ENCODE measurements at places on chromosomes 4 and X.

DNA sequence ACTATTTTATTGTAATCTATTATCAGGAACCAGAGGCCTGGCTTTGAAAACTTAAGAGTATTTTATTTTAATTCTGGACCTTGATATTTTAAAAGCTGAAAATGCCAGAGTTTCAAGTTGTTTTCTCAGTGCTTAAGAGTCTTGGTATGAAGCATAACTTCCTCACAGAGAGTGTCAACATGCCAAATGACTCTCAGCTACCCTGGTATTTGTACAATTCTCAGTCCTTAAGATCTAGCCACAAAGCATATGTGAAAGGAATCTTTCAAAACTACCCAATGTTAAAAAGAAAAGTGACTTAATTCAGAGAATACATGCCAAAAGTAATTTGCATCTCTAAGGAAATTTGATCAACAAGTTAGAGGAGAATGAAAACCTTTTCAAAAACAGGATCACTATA lies 171.9 kb downstream of the DKK2 start:
- DNase-seq, result no peak

GRCh38 chr4:152960082-152960481 lies 24.0 kb downstream of the FHDC1 start:
- DNase-seq, result no peak

DNA sequence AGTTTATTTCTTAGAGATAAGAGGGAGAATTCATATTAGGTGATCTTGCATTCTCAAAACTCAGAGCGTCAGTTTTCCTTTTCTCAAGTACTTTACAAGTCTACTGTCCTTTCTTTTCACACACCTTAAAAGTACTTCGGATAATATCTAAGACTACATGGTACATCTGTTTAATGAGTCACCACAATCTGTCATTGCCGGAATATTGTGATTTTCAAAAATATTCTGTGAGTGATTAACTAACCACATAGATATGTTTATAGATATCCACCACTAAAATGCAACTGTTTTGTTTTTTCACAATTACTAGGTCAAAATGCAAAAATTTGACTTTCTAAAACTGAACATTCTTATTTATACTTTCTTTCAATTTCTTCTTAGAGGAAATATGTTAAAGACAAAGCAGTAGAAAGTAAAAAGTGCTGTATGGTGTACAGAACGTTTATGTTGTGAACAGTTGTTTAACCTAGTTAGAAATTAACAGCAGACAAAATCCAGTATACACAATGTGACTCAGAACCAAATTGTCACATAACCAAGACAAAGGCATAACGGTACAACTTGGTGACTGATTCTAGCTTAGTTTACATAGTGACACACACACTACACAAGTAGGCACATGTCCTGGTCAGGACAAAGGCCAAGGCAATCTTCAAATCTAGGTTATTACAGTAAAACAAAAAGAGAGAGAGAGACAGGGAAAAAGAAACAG lies 482.9 kb downstream of the NAF1 start:
- no peak for DNase-seq

GRCh38 chr4:27149541-27150212 lies 289.0 kb downstream of the STIM2 start:
- no peak for DNase-seq

DNA sequence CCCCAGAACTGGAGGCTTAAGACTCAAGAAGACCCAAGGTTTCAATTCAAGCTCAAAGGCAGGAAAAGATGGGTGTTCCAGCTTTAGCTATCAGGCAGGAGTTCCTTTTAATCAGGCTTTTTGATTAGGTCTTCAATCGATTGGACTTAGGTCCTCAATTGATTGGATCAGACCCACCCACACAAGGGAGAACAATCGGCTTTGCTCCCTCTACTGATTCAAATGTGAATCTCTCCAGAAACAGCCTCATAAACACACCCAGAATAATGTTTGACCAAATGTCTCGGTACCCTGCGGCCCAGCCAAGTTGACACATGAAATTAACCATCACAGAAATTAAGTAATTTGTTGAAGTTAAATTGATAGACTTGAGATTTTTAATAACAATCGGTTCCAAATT lies 917.1 kb upstream of the FTHL17 start:
- no peak for DNase-seq

DNA sequence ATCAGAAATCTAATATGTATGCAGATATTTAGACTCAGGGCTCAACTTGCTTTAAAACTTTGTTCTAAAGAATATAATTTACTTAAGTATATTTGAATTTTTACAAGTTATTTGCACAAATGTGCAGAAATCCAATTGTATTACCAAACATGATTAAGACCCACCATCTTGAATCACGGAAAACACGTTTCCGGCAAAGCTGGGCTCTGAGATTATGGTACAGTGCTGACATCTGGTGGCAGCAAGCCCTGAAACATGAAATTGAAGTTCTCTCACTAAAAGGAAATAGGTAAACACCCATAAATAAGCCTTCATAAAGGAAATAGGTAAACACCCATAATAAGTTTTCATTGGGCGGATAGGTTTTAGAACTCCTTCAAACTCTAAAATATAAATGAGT lies 98.3 kb upstream of the MAOA start:
- DNase-seq, result peak; percentile 38

GRCh38 chr4:1216869-1217294 lies 32.0 kb downstream of the CTBP1 start:
- DNase-seq, result peak; percentile 29

- no peak for DNase-seq
These were observed 168.3 kb upstream of the PUDP start for GRCh38 chrX:7316280-7316679.

- DNase-seq, result no peak
These were observed 41.0 kb downstream of the AMELX start for GRCh38 chrX:11334165-11334564.

DNA sequence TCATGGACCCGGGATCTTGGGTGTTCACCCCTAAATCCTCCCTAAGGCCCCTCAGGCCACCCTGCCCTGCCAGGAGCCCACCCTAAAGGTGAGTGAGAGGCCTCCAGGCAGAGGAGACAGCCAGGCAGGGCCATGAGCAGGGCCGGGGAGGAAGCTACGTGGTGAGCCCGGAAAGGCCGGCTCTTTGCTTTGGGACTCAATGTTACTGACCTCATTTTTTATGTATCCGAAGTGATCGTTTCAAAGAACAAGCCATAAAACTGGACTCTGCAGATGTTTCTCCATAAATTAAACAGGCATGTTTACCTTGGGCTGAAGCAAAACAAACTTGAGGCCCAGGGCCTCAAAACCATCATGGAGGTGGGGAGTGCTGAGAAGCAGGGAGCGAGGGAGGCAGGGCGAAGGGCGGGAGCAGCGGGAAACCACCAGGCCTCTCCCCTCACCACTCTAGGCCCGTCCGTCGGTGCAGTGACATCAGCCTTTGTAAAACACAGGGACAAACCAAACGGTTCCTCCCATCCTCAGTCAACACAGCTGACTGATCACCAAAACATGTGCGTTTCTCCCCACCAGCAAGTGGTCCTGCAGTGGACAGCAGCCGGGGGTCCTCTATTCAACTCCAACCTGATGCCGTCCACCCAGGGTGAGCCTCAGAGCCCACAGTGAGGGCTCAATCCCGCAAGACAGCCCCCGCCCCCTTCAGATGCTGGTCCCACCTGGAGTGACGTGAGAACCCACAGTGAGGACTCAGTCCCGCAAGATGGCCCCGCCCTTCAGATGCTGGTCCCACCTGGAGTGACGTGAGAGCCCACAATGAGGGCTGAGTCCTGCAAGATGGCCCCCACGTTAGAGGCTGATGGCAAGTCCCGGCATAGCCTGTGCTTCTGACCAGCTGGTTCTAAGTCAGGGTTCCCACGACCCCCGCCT lies 102.9 kb upstream of the LRPAP1 start:
- no peak for DNase-seq

DNA sequence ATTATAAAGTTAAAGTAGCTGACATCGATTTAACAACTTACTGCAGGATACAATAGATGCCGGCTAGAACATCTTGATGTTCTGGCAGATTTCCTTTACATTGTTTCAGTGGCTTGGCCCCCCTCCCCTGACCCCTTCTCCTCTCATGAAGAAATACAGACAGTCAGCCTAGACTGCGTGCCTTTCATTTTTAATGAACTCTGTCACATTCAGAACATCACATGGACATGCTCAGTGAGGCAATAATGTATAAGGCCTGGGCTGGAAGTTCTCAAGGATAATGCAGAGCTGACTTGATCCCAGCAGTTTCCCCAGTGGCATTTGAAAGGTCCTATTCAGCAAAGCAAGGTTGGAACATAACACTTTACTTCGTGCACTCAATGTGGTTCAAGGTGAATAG lies 239.2 kb downstream of the ANK2 start:
- no peak for DNase-seq

GRCh38 chr4:76950052-76950955 lies 752 bp downstream of the SEPTIN11 start:
- DNase-seq, result peak; percentile 31

DNA sequence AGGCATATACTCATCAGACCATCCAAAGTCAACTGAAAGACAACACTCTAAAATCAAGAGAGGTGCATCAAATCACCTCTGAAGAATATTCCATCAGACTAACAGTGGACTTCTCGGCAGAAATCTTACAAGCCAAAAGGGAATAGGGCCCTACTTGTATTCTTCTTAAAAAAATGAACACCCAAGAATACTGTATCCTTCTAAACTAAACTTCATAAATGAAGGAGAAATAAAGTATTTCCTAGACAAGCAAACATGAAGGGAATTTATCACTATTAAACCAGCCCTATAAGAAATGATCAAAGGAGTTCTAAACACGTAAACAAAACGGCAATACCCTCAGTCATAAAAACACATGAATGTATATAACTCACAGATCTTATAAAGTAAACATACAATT lies 141.2 kb downstream of the CXXC4 start:
- no peak for DNase-seq

DNA sequence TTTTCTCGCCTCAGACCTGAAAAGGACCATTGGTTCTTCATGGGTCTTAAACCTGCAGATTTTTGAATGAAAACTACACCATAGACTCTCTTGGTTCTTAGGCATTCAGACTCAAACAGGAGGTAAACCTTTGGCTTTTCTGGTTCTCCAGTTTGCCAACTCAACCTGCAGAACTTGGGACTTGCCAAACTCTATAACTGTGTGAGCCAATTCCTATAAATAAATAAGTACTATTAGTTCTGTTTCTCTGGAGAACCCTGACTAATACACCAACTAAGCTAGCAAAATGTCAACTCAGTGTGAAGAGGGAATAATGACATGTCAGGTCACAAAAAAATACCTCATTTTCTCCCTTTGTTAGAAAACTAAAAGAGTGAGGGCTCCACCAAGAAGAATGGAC lies 374.6 kb downstream of the RAB28 start:
- DNase-seq, result no peak

DNA sequence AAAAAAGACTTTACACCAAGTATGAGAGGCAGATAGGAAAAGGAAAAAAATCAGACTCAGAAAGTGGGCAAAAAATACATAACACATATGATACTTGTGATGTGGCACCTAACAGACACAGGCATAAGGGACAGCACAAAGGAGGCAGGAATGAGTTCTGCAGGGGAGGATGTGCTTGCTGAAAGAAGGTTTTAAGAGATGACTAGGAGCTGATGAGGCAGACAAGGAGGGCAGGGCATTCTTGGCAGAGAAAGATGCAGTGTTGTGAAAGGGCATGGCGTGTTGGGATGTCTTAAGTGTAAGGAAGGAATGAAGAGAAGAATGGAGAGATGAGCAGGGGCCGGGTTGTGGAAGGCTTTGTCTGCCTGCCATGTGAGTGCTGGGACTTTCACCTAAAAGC lies 49.7 kb upstream of the TMEM154 start:
- DNase-seq, result no peak

DNA sequence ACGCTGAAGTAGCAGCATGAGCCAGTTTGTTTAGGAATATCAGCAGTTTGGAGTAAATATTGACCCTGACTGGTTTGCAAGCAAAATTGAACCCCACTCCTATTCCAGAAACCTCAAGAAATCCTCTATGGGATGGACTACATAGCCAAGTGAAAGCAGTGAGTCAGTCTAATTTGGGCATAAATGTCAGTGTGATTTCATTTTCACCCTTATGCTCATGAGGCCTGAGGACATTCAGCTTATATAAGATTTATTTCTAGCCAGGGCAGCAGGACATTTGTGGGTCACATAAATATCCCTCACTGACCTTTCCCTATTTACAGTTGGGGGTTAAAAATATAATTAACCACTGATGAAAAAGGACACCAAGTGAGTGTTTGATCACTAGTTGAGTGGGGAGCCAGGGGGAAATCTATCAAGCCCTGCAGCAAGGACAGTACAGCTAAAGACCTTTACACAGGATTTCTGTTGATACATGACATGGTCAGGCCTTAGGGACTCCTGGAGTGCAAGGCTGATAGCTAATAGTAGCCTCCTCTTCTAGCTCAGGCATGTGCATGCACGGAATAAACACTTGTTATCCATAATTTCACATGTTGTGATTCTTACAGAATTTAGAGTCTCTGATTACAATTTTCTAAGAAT lies 996.9 kb upstream of the GRIA3 start:
- DNase-seq, result no peak

DNA sequence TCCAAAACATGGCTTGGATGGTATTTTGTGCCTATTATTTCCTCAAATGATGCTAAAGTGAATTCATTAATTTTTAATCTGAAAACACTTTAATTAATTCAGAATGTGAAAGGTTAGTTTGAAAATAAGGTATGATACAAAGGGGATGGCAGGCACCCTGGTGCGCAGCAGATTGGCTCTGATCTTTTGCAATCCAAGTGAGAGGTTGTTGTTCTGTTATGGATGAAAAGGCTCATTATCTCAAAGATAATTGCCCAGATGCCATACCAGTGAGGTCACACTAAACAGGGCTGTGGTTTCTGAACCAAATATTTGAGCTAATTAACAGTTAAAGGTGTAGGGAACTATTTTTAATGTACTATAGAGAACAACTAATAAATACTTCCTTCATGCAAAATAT lies 504.9 kb downstream of the RAPGEF2 start:
- DNase-seq, result no peak

GRCh38 chrX:31233941-31234496 lies 162.2 kb upstream of the FTHL17 start:
- no peak for DNase-seq

- no peak for DNase-seq
These were observed 31.5 kb downstream of the ACTRT1 start for GRCh38 chrX:128020701-128021100.

DNA sequence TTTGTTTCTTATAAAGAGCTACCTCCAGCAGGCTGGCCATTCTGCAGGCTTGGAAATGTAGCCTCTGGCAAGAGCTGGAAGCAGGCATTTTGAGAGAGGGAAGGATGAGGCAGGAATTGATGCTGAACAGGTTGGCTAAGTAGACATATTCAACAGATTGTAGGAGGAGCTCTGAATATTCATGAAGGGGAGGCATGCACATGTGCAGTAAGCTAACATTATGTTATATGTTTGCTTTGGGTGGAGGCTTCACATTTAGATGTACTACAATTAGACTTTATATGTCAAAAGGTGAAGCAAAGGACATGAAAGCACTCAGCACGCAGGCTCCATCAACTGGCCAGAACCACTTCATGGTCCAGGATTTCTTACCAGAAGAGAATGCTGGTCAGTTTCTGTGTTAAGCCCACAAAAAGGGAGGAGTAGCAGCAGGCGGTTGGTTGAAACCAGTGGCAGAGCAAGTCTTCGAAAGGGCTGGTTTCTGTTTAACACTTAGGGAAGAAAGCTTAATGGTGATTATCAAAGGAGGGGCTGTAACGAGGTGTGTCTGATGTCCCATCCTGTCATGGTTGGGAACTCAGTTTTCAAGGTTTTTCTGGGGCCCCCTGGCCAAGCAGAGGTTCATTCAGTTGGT lies 54.8 kb downstream of the FGFBP1 start:
- DNase-seq, result no peak

Data from stimulated activated naive B cell treated with anti-CD40 and anti-IgM and Interleukin-4, amounts not matched to agents 10 μg/mL and 1 μg/mL and 100 μg/mL, for 72 hours (primary cell).